Thoracic aorta endothelial cell (primary cell): ENCODE measurements at places on chromosomes 6 and 20. TPM values are rescaled to one million over a fixed set of nuclear protein-coding genes. Genes with fewer than 3 reads are reported as not detected.

Gene FOXC1
- total RNA-seq: 22.9 and 28.7 TPM in 2 replicates

Gene CGA
- total RNA-seq: not detected in 2 replicates

Gene ADGRF1
- not detected in 2 replicates for total RNA-seq

Gene ARMC2
- total RNA-seq: 2.3 and 2.4 TPM in 2 replicates

Gene TXLNB
- under 0.01 and 0.22 TPM in 2 replicates for total RNA-seq

Gene TTK
- total RNA-seq: 38.8 and 92.8 TPM in 2 replicates

Gene SLC4A11
- total RNA-seq: 3.6 and 3.9 TPM in 2 replicates

Gene SLC17A9
- total RNA-seq: 12.5 and 19.2 TPM in 2 replicates

Gene SERAC1
- 8.5 and 10.6 TPM in 2 replicates for total RNA-seq

Gene RIMS1
- total RNA-seq: 0.07 and 0.93 TPM in 2 replicates

Gene FAM209B
- not detected in 2 replicates for total RNA-seq

Gene SULF2
- 41.2 and 92.0 TPM in 2 replicates for total RNA-seq

Gene UBD
- total RNA-seq: 0.14 TPM in 1 of 2 replicates, not detected in the other

Gene NKX2-4
- not detected in 2 replicates for total RNA-seq

Gene C20orf204
- total RNA-seq: 2.1 and 3.3 TPM in 2 replicates

Gene RAB23
- 20.5 and 21.0 TPM in 2 replicates for total RNA-seq

Gene CDSN
- not detected in 2 replicates for total RNA-seq

Gene RIPOR2
- total RNA-seq: not detected in 2 replicates

Gene ADTRP
- 0.40 and 7.7 TPM in 2 replicates for total RNA-seq

Gene NDRG3
- 22.9 and 30.2 TPM in 2 replicates for total RNA-seq

Gene MCM8
- 18.1 and 20.2 TPM in 2 replicates for total RNA-seq

Gene PAX1
- total RNA-seq: under 0.01 TPM in 1 of 2 replicates, not detected in the other

Gene COL19A1
- total RNA-seq: not detected in 2 replicates

Gene STMND1
- total RNA-seq: not detected in 2 replicates

Gene WFDC5
- not detected in 2 replicates for total RNA-seq

Gene CLPSL2
- not detected in 2 replicates for total RNA-seq

Gene ZC2HC1B
- not detected in 2 replicates for total RNA-seq

Gene POLH
- total RNA-seq: 41.5 and 42.6 TPM in 2 replicates

Gene SNPH
- total RNA-seq: 4.8 and 6.9 TPM in 2 replicates

Gene HLA-DOB
- not detected in 2 replicates for total RNA-seq

Gene MAS1
- not detected in 2 replicates for total RNA-seq

Gene COL12A1
- total RNA-seq: 3.1 and 16.1 TPM in 2 replicates

Gene CRYBG1
- total RNA-seq: 16.4 and 55.7 TPM in 2 replicates

Gene CALHM5
- total RNA-seq: 7.7 and 9.3 TPM in 2 replicates

Gene SCRT2
- not detected in 2 replicates for total RNA-seq
